ENCODE measurements at places on chromosomes 11 and 22.

GRCh38 chr22:43667656-43668055 is 144.4 kb downstream of the EFCAB6 start:
- DNase-seq: no peak

- peak; percentile 77 for DNase-seq
Observed at GRCh38 chr11:128904656-128905344, 13.6 kb downstream of the KCNJ5 start.

GRCh38 chr11:64152841-64153691 is 12.8 kb downstream of the MACROD1 start:
- DNase-seq: peak; percentile 45

DNA sequence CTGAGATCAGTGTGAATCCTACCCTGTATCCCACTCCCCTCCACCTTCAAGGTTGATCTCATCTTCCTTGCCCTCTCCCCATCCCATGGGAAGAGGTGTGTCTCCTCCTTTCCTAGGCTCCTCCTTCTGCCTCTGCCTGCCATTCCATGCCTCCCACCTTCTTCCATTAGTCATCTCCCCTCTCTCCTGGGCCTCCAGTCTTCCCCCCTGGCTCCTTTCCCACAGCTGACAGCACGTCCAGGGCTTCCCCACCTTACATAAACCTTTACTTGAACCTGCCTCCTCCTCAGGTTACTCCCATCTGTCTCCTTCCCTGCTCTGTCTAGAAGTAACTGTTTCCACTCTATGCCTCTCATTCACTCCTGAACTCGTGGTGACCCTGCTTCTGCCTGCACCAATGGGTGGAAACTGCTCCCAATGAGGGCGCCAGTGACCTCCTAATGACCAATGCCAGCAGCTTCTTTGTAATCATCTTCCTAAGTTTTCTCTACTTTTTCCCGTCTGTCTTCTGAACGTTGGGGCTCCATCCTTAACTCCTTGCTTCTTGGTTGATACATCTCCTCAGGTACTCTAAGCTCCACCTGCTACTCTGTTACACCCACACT is 266.9 kb upstream of the NARS2 start:
- no peak for DNase-seq

DNA sequence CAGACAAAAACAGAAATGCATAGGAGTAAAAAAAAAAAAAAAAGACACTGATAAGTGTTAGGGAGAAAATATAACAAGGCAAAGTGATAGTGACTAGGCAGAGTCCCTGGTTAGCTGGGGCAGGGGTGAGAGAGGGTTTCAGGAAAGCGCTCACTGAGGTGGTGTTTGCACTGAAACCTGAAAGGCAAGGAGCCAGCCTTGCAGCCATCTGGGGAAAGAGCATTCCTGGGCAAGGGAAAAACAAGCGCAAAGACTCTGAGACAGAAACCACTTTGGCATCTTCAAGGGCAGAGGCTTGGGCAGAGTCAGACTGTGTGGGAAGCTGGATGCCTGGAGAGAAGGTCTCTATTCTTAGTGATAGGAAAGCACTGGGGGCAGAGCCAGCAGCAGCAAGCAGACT is 14.5 kb downstream of the CLMP start:
- no peak for DNase-seq

DNA sequence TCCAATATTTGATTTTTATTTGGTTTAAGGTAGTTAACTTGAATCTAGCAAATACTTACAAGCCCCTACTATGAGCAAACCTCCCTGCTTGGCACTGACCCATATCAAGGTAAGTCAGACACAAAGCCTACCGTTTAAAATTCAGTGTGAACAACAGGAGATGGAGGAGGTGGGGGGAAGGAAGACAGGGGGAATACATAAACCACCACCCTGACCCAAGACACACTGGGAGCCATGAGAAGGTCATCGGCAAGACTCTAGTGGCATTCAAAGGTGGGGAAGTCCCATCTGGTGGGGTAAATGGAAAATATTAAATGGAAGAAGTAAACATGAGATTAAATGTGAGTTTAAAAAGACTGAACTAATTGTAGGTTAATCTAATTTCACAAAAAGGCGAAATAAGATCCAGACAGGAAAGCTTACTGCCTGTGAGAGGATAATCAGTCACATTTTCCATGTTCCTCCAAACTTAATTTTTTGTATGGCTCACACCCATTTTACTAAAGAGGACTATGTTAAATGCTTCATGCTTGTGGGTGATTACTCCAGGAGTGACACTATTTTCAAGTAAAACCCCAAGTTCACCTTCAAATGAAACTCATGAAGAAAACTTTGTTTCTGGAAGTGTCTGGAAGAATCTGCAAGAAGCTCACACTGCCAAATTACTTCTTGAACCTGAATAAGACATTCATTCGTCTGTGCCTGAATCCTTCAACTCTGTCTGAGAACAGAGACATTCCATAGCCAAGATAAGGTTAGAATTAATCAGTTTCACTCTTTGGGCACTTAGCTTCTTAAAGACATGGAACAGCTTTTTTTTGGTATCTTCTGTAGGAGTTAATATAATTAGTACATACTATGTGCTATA is 51.7 kb downstream of the PITPNB start:
- peak; percentile 8 for DNase-seq

- DNase-seq: peak; percentile 84
Observed at GRCh38 chr11:104694259-104695064, 203.8 kb downstream of the CASP12 start.

DNA sequence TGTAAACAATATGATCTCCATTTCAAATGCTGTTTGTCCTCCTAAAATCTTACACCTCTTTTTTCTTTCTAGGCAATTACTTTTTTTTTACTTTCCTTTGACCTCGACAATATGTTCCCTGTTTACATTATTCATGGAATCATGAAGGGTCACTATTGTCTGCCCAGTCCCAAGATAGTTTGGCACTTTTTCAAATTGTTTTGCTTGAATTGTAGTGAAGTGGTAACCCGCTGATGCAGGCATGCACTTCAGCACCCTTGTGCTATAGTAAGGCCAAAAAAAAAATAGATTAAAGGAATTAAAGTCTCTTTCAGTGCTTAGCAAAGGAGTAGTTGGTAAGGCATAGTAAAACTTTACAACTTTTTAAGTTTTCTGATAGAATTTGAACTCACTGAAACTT is 90.9 kb downstream of the PAX6 start:
- DNase-seq: no peak

DNA sequence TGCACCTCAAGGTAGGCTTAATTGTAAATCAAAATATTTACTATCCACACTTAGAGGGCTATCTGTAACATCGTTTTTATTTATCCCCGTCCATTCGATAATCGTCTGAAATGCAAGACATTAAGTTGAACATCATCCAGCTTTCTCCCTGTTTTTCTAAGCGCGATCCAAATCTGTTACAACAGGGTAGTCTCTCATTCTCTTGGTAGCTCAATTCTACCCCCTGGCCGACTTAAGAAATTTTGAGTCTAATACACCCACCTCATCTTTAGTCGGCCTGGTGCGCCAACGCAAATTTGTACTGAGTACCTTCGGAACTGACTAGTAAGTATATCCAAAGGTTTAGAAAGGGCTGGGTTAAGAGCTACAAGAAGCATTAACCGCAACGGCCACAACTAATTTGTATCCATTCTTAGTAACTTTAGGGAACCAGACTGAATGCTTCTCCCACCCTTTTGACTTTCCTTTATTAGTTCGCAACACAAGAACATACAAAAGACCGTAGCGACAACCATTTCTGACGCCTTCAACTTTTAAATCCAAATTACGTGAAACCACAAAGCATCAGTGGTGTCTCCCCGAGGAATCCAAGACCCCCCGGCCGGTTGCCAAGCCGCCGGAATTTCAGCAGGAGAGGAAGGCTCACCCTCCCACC is 1.0 kb upstream of the ZNF143 start:
- DNase-seq: peak; percentile 60

- DNase-seq: peak; percentile 33
Observed at GRCh38 chr11:44145011-44145775, 49.7 kb downstream of the EXT2 start.

- no peak for DNase-seq
Observed at GRCh38 chr11:45275828-45276227, 10.3 kb downstream of the SYT13 start.

DNA sequence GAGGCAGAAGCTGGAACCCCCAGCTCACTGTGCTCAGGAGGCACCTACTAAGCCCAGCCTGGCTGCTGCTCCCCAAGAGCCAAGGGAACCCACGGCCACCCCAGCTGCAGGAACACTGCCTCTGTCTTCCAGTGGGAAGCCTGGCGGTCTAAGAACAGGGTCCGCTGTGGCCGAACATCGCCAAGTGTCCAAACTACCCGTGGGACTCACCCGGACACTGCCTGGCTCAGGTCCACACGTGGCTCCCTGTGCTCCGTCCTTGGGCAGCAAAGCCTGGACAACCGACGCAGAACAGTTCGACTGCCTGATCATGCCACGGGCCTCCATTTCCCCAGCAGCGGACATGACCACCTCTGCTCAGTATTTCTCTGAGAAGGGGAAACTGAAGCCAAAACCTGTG is 747.0 kb downstream of the BRD1 start:
- DNase-seq: no peak

- peak; percentile 80 for DNase-seq
Observed at GRCh38 chr22:28829358-28830181, 29.2 kb upstream of the XBP1 start.

- DNase-seq: no peak
Observed at GRCh38 chr11:109121173-109121932, 300.6 kb upstream of the C11orf87 start.

DNA sequence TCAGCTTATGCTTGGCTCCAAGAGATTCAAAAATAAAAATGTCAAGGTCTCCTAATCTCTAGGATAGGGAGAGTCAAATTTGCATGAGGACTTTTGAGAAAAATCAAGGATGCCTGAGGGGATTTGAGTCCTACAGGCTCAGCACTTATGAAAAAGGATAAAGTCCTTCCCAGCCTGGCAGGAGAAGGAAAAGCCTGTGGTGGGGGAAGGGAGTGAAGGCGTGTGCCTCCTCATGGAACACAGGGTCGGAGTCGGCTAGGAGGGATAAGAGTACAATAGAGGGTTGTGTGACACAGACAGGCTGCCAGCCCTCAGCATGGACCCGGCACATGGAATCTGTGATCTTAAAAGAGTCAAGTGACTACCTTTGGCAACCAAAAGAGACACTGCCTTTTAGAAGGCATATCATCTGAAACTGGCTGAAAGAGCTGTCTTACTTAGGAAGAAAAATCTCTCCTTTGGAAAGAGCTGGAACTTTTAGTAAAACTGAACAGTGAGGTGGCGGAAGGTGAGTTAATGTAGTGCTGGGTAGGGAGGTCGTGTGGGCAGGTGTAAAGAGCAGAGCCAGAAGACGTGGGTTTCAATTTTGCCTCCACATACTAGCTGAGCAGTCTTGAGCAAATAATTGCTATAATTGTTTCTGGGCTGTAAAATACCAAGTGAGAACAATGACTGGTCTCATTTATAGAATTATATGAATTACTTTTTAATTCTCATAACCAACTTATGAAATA is 58.8 kb upstream of the RDX start:
- no peak for DNase-seq

- no peak for DNase-seq
Observed at GRCh38 chr22:35777335-35777975, 59.8 kb downstream of the APOL5 start.

DNA sequence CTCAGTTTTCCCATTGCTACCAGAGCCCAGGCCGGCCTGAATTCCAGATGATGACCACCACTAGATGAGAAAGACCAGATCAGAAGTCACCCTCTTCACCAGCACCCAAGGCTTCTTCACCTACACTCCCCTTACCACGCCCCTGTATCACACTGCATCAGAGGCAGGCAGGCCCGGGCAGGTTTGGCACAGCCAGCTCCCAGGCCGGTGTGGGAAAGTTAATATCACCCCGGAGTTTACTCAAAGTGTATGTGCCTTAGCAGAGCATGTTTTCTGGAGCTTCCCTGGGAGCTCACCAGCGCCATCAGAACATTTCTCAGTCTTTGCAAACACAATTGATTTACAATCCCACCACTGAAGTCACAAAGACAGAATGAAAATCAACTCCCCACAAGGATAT is 47.5 kb upstream of the POU2AF1 start:
- no peak for DNase-seq

DNA sequence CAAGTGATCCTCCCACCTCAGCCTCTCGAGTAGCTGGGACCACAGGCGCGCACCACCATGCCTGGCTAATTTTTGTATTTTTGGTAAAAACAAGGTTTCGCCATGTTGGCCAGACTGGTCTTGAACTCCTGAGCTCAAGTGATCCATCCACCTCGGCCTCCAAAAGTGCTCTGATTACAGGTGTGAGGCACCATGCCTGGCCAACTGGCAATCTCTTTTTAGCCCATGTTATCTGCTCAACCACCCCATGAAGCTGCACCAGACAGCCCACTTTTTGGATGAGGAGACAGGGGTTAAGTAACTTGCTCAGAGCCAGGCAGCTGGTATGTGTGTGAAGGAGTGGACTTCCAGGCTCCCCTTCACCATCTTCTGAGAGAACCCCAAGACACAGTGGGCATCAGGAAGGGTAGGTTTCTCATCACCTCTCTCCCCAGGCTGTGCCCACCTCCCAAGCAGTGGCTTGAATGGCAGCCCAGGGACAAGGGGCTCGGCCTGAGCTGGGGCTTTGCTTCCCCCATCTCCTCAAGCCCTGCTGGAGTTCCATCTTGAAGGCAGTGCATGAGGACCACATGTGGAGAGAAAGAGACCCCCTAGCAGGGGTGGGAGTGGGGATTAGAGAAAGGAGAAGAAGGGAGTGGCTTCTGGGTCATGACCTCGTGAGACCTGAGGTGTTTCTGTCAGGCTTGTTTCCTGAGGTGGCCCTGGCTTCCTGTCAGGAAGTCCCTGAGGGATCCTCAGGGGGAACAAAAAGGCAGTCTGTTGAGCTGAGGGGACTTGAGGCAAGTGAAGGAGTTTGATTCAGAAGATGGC is 87.5 kb upstream of the PARVA start:
- no peak for DNase-seq

DNA sequence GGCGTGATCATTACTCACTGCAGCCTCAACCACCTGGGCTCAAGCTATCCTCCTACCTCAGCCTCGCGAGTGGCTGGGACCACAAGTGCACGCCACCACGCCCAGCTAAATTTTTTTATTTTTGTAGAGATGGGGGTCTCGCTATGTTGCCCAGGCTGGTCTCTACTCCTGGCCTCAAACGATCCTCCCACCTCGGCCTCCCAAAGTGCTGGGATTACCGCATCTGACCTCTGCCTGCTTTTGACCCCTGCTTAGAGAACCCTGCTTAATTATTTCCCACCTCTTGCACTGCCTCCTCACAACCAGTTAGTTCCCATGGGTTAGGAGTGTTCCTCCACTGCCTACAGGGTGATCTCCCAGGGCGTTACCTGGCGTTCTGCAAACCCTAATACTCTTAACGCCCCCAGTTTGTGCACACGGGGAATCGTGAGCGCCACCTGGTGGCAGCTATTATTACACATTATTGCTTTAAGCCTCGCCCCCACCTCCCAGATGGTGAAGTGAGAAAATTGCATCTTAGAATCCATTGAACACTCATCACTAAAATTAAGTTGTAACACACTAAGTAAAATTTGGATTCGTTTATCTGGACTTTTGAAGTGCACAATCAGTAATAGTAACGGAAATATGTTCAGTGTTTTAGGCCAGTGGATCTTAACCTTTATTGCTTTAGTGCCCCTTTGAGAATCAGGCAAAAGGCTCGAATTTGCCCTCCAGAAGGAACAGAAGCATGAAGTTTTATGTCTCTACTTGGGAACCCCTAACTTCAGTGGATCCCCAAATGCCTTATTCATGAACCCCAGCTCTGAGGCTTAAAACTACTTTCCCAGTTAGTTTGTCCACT is 61.4 kb upstream of the ASPHD2 start:
- DNase-seq: peak; percentile 69

GRCh38 chr11:122383186-122383585 is 267.2 kb upstream of the BLID start:
- DNase-seq: no peak

GRCh38 chr22:25909614-25910387 is 167.8 kb downstream of the MYO18B start:
- DNase-seq: no peak

Measured in inflammatory macrophage treated with lipopolysaccharide for 4 hours (primary cell).